ENCODE measurements at places on chromosomes 7 and 10. TPM values are rescaled to one million over a fixed set of nuclear protein-coding genes. Genes with fewer than 3 reads are reported as not detected.

The OPN1SW gene
- total RNA-seq, result not detected

The ITPRID1 gene
- not detected for total RNA-seq

The ACTA2 gene
- 466 TPM for total RNA-seq

The MOGAT3 gene
- total RNA-seq, result not detected

The CFAP46 gene
- total RNA-seq, result 0.81 TPM

The PNLIPRP1 gene
- total RNA-seq, result not detected

The CNPY1 gene
- total RNA-seq, result not detected

The ZNF727 gene
- not detected for total RNA-seq

The TMEM176A gene
- not detected for total RNA-seq

The CPA2 gene
- total RNA-seq, result not detected

The ERVW-1 gene
- total RNA-seq, result not detected

The TIMM23B gene
- 8.7 TPM for total RNA-seq

The SMC3 gene
- total RNA-seq, result 7.2 TPM

The RADIL gene
- 8.8 TPM for total RNA-seq

The NPY gene
- not detected for total RNA-seq

The HOGA1 gene
- total RNA-seq, result 0.72 TPM

The ST7 gene
- total RNA-seq, result 12.8 TPM

The MBL2 gene
- not detected for total RNA-seq

The WEE2 gene
- not detected for total RNA-seq

The SFTPD gene
- 0.36 TPM for total RNA-seq

The PITX3 gene
- 0.16 TPM for total RNA-seq

The ZNF425 gene
- 4.1 TPM for total RNA-seq

The RBM20 gene
- total RNA-seq, result not detected

The RBP3 gene
- total RNA-seq, result not detected

The HTR7 gene
- 2.4 TPM for total RNA-seq

The PNLIP gene
- not detected for total RNA-seq

The CHST12 gene
- 28.8 TPM for total RNA-seq

The NODAL gene
- not detected for total RNA-seq

The SPDYE2 gene
- total RNA-seq, result not detected

The TNS3 gene
- 21.1 TPM for total RNA-seq

The AGR2 gene
- total RNA-seq, result not detected

The HEPACAM2 gene
- total RNA-seq, result not detected

The CAMK2B gene
- 0.97 TPM for total RNA-seq

The OR2A7 gene
- total RNA-seq, result not detected

The ANKIB1 gene
- total RNA-seq, result 29.3 TPM

The SEMA4G gene
- total RNA-seq, result 4.2 TPM

The DTX2 gene
- total RNA-seq, result 9.9 TPM

The SPDYE8 gene
- total RNA-seq, result not detected

The YWHAG gene
- total RNA-seq, result 80.5 TPM

The ACSM6 gene
- not detected for total RNA-seq

The MALRD1 gene
- not detected for total RNA-seq

The LIPN gene
- not detected for total RNA-seq

The CLRN3 gene
- total RNA-seq, result not detected

The OPALIN gene
- not detected for total RNA-seq

The EGR2 gene
- 4.9 TPM for total RNA-seq

The GNAT3 gene
- total RNA-seq, result not detected

The NRP1 gene
- 118 TPM for total RNA-seq

The MMD2 gene
- not detected for total RNA-seq

Measured in cardiac atrium fibroblast (primary cell).